ENCODE measurements at places on chromosomes 16 and 17. TPM values are rescaled to one million over a fixed set of nuclear protein-coding genes. Genes with fewer than 3 reads are reported as not detected.

The TBC1D3B gene
- total RNA-seq: 5.6 TPM

The TMEM88 gene
- total RNA-seq: 16.3 TPM

The KRTAP1-5 gene
- not detected for total RNA-seq

The CACNA1H gene
- total RNA-seq: 5.9 TPM

The C17orf67 gene
- 0.20 TPM for total RNA-seq

The OTOA gene
- 0.21 TPM for total RNA-seq

The TMED6 gene
- total RNA-seq: not detected

The NEUROD2 gene
- not detected for total RNA-seq

The TBC1D3 gene
- not detected for total RNA-seq

The CEP112 gene
- total RNA-seq: 11.3 TPM

The PDE6G gene
- total RNA-seq: not detected

The ATP1B2 gene
- total RNA-seq: 0.85 TPM

The PIGW gene
- total RNA-seq: 10.1 TPM

The PRRT2 gene
- 0.22 TPM for total RNA-seq

The PPY gene
- total RNA-seq: not detected

The SOX9 gene
- total RNA-seq: 2.1 TPM

All from psoas muscle (tissue), 8 donors.